ELR (cell line): ENCODE measurements at places on chromosomes 1 and 21.

DNA sequence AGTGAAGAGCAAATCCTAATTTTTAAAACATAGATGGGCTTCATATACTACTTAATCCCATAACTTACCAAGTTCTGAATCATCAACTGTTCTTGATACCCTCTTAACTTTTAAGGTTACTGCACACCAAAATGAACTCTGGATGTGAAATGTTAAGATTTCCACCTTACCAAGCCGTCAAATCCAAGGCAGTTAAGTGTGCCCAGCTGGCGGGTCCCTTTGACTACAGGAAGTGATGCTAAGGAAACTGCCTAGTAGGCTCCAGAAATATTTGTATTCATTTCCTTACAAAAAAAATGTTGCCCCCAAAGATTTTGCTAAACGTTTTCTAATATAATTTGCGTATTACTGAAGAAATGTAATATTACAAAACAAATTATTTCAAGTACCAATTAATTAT, 10.7 kb downstream of the NRIP1 start:
- DNase-seq: no peak

- DNase-seq: no peak
Measured at GRCh38 chr1:202017749-202018467, 7.5 kb downstream of the ELF3 start.

DNA sequence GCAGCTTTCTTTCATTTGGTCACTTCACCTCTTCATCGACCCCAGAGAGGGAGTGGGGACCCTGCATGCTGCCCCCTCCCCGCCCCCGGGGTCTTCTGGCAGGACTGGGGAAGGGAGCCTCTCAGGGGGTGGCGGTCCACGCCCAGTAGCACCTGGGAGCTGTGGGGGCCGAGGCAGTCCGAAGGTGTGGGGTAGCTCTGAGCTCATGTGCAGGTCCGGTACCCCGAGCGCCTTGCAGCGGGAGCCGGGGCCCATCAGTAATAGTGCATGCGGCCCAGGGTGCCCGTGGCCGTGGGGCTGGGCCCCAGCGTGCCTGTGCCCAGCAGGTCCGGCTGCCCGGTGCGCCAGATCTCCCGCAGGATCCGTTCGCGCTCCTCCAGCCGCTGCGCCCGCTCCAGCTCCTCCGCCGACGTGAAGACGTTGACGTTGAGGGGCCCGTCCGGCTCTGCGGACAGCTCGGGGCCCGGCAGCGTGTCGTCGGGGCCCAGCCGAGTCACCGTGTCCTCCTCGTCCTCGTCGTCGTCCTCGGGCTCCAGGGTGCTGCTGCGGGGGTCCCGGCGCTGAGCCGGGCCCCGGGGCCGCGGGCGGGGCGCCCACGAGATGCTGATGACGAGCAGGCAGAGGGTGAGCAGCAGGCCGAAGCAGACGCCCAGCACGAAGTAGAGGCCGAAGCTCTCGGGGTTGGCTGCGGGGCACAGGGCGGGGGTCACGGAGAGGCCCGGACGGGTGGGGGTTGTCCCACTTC, 1.2 kb downstream of the EVA1B start:
- DNase-seq: peak; percentile 61

DNA sequence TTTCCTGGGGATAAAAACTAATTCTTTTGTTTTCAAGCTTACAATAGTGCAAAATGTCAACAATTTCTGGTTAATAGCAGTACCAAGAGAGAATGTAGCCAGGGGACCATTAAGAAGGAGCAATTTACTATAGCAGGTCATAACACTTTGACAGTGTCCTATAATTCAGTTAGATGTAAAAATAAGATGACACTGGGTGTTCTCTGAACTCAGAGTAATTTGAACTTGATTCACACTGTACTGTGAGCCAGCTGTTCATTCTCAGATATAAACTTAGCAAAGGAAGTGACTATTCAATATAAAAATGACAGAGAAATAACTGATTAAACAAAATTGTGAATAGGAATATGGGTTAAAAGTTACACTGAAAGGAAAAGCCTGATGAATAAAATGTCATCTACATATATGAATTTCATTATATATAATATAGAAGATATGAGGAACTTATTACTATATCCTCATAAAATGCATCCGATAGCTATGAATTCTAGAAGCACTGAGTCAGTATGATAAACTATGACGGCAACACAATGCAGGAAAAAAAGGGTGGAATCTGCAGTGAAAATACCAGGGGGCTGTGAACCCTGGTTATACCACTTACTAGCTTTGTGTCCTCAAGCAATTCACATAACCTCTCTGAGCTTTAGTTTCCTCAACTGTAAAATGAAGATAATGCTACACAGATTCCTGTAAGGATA, 135.9 kb downstream of the ACBD6 start:
- peak; percentile 63 for DNase-seq

DNA sequence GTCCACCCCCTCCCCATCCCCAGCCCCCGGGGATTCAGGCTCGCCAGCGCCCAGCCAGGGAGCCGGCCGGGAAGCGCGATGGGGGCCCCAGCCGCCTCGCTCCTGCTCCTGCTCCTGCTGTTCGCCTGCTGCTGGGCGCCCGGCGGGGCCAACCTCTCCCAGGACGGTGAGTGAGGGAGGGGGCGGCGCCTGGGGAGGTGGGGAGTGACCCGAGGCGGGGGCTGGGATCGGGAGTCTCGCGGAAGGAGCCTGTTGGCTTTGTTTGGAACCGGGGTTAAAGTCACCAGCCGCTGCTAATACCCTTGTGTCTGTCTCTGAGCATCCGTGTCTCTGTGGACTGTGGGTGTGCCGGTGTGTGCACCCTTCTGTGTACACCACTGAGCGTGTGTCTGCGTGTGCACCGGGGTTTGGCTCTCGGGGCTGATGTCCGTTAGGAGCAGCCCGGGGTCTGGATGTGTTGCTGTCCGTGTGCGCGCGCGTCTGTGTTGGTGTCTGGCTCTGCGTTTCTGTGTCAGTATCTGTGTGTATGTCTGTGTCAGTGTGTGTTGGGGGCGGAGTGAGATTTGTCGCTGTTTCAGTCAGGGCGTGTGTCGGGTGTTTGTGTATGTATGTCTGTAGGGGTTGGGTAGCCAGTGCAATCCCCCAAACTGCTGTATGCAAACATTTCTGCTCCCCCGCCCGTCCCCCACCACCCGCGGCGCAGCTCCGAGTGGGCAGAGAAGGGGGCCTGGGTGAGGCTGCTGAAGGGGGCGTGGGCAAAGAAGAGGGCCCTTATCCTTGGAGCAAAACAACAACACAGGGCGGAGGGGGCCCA, 480 bp downstream of the CADM3 start:
- DNase-seq: no peak

GRCh38 chr1:43990271-43991199, 864 bp upstream of the CCDC24 start:
- DNase-seq: peak; percentile 43

GRCh38 chr1:11053758-11054137, 6.1 kb downstream of the SRM start:
- DNase-seq: no peak

DNA sequence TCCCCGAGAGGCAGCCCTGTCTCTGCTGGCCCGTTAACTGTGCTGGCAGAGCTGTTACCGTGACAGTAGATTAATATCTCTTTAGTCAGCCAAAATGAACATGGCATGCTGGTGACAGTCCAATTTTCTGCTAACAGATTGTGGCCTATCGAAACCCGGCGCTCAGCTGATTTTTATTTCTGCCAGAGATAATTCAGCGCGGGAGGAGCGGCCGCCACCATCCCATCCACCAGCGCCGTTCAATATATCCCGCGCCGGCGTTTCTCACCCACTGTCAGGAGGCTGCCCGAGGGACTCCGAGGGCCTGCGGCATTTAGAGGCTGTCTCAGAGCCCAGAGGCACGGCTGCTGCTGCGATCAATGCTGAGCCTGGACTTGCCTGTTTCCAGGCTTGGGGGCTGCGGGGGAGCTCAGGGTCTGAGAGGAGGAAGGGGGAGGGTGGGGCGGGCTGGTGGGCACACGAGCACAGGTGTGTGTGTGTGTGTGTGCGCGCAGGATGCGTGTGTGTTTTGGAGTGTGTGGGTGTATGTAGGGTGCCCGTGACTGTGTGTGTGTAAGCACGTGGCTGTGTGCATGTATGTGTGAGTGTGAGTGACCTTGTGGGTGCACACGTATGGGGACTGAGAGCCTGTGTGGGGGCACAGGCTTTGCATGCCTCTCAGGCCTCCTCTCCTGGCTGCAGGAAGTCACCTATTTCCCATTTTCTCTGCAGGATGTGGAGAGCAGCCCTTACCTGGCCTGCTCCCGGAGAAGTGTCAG, 109.7 kb upstream of the ACTRT2 start:
- no peak for DNase-seq

DNA sequence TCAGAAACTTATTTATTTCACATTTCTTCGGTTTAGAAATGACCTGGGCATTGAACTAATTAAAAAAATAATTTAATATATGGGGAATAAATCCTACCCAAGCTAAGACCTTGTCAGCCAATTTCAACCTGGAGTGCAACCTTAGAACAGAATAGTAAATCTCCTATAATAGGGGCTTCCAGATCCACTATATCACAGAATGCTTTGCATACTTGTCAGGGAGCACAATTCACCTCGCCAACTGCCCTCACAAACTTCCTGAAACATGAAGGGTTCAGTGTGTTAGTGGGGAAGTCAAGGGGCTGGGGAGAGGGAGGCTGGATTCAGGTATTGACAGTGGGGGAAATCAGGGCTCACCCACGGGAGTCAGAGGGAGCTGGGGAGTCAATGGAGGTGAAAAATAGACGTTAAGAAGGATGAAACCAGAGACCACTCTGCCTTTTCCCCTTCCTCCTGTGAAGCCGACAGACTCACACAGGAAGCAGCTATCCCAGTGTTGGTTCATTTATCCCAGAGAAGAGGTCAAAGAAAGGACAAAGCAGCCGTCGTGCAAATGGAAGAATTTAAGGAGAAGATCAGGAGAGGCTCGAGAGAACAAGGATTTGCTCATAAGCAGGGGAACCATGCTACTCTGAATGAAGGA, 453.3 kb downstream of the NUF2 start:
- DNase-seq: no peak

- peak; percentile 85 for DNase-seq
Measured at GRCh38 chr1:67532452-67533216, 102.4 kb upstream of the SERBP1 start.

DNA sequence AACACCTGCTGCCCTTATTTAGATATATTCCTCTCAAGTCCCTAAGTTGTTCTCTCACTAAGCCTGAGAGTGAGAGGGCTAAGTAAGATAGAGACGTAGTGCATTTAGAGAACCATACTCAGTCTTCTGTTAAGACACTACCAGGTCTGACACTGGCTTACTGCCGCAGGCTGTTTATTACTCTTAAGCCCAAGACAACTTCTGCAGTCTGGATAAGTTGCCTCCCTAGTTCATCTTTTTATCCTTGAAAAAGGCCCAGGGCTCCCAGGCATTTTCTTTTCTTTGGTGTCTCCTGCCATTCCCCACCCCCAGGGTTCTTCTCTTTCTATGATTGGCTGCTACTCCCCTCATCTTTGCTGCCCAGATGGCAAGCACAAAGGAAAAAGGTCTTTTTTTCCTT, 38.7 kb downstream of the CACHD1 start:
- DNase-seq: no peak

DNA sequence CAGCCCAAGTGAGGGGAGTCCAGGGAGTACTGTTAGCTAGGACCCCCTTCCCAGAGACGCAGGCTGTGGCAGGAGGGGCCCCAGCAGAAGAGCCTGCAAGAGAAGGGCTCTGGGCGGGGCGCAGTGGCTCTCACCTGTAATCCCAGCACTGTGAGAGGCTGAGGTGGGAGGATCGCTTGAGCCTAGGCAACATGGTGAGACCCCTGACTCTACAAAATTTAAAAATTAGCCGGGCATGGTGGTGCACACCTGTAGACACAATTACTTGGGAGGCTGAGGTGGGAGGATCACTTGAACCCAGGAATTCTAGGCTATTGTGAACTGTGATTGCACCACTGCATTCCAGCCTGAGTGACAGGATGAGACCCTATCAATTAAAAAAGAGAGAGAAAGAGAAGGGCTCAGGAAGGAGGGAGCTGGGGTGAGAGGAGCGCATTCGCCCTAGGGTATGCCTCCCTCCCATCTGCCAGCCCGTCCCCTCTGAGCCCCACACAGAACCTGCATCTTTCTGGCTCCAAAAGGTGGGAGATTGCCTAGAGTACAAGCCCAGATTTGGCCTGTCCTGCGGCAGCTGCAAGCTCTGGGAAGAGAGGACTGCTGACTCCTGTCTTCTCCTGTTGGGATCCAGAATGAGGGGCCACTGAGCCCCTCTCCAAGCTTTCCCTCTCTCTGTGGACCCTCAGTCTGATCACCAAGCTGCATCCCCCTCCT, 3.6 kb downstream of the KCNQ4 start:
- no peak for DNase-seq

DNA sequence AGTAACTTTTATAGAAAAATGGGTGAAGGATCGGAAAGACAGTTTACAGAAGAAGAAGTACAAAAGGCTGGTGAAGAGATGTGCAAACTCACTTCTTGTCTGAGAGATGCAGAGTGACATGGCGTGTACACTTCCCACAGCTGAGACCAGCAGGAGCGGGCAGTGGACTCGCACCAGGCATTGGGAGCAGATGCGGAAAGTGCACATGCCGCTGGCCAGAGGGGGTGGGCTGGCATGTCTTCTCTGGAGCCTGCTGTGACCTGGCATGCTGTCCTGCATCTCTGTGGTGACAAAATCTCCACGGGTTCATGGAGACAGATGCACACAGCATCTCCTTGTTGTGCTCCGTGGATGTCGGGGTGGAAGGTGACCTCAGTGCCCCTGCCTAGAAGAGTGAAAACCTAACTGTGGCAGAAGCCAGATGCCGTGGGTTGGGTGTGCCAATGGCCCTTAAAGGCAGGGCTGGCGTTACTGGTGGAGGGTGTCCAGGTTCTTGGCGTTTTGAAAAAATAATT, 128.6 kb upstream of the COL6A1 start:
- no peak for DNase-seq

- no peak for DNase-seq
Measured at GRCh38 chr1:73980324-73981040, 217.5 kb downstream of the LRRIQ3 start.

DNA sequence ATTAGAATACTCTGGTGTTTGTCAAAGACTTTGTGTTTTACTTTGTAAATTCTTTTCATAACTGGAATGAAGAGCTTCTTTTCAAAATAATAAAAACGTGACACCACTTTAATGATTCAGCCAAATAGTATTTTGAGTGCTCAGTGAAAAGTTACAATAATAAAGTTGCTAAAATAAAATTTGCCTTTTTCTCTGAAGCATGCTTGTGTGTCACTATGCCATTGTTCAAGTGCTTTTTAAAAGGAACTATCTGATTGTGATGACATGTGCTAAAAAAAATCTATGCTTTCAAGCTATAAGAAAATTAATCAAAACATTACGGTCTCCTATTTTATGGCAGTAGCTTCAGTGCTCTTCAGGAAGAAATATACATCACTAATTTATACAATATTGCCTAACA, 1290.5 kb upstream of the B3GALT2 start:
- DNase-seq: peak; percentile 3

GRCh38 chr1:101308935-101309333, 72.1 kb downstream of the S1PR1 start:
- no peak for DNase-seq

- DNase-seq: no peak
Measured at GRCh38 chr21:45546636-45547544, 4.7 kb upstream of the SLC19A1 start.

GRCh38 chr1:49098866-49099265, 322.2 kb upstream of the BEND5 start:
- no peak for DNase-seq

GRCh38 chr1:97936976-97937375, 16.1 kb upstream of the DPYD start:
- DNase-seq: no peak

- DNase-seq: no peak
Measured at GRCh38 chr1:60041783-60042182, 31.8 kb downstream of the C1orf87 start.
